ENCODE measurements at places on chromosomes 4 and X. TPM values are rescaled to one million over a fixed set of nuclear protein-coding genes. Genes with fewer than 3 reads are reported as not detected.

GRCh38 chr4:153207567-153207966 lies 3.3 kb downstream of the TRIM2 start:
- DNase-seq: peak; percentile 43
- peaks cover 30% of the 10 kb centered on the region for H3K27me3 ChIP-seq
- no peak overlapping the region for H3K27ac ChIP-seq
- H3K4me1 ChIP-seq: peaks cover 5% of the 10 kb centered on the region

- no peaks in the 10 kb centered on the region for H3K27me3 ChIP-seq
- H3K4me3 ChIP-seq: no peak overlapping the region
- no peaks in the 10 kb centered on the region for H3K4me1 ChIP-seq
- H3K27ac ChIP-seq: no peak overlapping the region
These were observed 311.7 kb downstream of the FBXW7 start for GRCh38 chr4:152224223-152224622.

- H3K36me3 ChIP-seq: no peaks in the 10 kb centered on the region
- no peaks in the 10 kb centered on the region for H3K27me3 ChIP-seq
- H3K27ac ChIP-seq: no peak overlapping the region
- no peak overlapping the region for H3K4me3 ChIP-seq
- peaks cover 11% of the 10 kb centered on the region for H3K4me1 ChIP-seq
These were observed 25.5 kb downstream of the IRF2 start for GRCh38 chr4:184448821-184449220.

- no peak for DNase-seq
- no peaks in the 10 kb centered on the region for H3K36me3 ChIP-seq
- H3K4me1 ChIP-seq: peaks cover 3% of the 10 kb centered on the region
These were observed 5.5 kb upstream of the KLHL8 start for GRCh38 chr4:87225936-87226335.

DNA sequence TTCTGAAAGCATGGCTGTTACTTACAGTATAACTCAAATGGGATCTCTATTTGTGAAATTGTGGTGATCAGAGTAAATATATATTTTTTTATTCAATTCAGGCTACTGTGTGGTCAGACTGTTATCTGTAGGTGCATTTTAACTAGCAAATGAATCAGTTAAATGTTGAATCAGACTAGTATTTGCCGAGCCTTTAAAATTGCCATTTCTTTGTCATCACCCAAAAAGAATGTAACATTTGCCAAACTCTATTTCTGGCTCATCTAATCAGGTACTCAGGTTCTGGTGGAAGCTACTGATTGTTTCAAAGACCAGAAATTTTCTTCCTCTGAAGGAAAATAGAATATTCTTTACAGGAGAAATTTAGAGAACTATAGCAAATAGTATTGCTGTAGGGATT lies 1.8 kb upstream of the NAA15 start:
- H3K36me3 ChIP-seq: peaks cover 19% of the 10 kb centered on the region
- H3K4me3 ChIP-seq: peak overlapping the region; percentile 99
- peaks cover 14% of the 10 kb centered on the region for H3K4me1 ChIP-seq
- peak overlapping the region; percentile 98 for H3K27ac ChIP-seq

DNA sequence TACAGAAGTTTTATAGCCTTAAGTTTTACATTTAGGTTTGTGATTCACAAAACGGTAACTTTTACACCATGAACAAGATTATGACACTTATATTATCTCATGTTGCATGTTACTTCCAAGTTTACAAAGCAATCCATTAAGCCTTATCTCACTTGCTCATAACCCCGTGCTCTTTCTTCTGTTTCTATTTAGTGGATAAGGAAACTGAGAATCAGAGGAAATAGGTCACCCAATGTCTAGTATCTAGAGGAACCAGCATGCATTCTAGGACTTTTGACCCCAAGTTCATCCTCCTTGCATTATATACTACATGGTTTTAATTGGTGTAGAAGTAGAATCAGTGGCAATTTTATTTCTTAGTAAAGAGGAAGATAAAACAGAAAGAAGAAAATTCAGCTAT lies 67.0 kb upstream of the ANXA3 start:
- no peaks in the 10 kb centered on the region for H3K4me1 ChIP-seq
- H3K27ac ChIP-seq: no peak overlapping the region
- no peak overlapping the region for H3K4me3 ChIP-seq
- peak; percentile 33 for DNase-seq

DNA sequence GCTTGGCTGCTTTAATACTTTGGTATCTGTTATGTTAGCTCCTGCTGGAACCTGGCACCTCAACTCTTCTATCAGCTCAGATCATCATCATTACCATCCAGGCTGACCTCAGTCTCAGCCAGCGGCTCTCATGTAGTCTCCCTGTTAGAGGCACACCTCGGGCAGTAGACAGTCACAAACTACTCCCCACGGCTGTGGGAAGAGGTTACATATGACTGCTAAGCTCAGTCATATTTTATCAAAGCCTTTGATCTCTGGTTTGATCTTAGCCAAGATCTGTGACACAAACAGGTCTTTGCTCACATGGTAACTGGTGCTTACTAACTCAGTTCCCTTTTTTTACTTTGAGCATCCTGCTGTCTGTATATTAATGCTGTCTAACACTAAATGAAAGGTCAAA lies 384.9 kb downstream of the CENPC start:
- no peak for DNase-seq
- H3K27ac ChIP-seq: no peak overlapping the region
- H3K27me3 ChIP-seq: no peaks in the 10 kb centered on the region
- H3K36me3 ChIP-seq: no peaks in the 10 kb centered on the region
- no peaks in the 10 kb centered on the region for H3K4me1 ChIP-seq

DNA sequence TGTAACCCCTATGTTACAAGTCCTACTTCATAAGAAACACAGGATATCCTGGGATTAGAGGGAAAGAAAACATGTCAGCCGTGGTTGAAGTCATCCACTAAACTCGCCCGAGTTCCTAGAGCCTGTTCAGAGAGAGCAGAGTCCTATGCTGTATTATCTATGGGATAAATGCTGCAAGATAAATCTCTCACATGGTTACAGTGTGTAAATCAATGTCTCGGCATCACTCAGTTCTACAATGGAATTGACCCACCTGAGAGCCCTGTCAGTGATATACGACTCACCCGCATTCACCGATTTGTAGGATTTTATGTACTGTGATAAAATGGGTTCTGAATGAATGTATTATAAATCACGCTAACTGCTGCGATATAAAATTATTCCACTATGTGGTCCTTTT lies 127.8 kb upstream of the ANXA3 start:
- H3K4me1 ChIP-seq: no peaks in the 10 kb centered on the region
- peaks cover under 1% of the 10 kb centered on the region for H3K27me3 ChIP-seq
- no peak for DNase-seq
- H3K4me3 ChIP-seq: no peak overlapping the region

- DNase-seq: no peak
- H3K27ac ChIP-seq: no peak overlapping the region
- no peaks in the 10 kb centered on the region for H3K4me1 ChIP-seq
- peaks cover 6% of the 10 kb centered on the region for H3K27me3 ChIP-seq
- H3K36me3 ChIP-seq: no peaks in the 10 kb centered on the region
These were observed 85.2 kb downstream of the ACOX3 start for GRCh38 chr4:8355306-8355705.

DNA sequence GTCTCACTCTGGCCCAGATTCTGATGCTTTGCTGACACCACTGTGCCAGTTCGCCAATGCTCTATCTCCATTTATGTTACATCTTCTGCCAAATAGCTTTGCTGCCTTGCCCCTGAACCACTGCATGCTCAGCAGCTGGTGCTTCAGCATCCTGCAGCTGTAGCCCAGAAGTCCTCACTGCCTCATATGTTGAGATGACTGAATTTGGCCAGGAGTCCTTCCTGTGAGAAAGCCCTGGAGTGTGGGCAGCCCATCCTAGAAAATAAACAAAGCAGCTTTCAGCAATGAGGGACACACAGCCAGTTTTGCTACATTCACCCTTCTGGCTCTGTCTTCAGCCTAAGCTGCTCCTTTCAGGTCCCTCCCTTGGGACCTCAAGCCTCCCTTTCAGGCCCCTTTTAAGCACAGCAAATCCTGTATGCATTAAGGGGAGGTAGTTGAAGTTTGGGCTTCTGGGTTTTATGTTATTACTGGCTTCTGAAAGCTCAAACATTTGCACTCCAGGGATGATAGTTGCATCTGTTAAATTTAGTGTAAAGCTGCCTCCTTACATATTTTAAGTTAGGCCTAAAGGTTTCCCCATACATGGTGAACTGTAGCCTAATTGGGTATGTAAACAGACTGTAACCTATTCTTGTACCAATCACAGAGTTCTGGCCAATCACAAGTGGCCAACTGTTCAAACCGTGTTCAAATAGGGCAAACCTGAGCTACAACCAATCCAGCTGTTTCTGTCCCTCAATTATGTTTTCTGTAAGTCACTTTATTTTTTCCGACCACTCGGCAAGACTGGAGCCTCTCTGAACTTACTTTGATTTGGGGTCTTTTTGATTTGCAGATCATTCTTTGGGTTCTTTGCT lies 2.1 kb upstream of the TMEM165 start:
- DNase-seq: no peak
- H3K4me3 ChIP-seq: no peak overlapping the region
- peaks cover 18% of the 10 kb centered on the region for H3K36me3 ChIP-seq
- peaks cover 31% of the 10 kb centered on the region for H3K4me1 ChIP-seq
- H3K27me3 ChIP-seq: no peaks in the 10 kb centered on the region

DNA sequence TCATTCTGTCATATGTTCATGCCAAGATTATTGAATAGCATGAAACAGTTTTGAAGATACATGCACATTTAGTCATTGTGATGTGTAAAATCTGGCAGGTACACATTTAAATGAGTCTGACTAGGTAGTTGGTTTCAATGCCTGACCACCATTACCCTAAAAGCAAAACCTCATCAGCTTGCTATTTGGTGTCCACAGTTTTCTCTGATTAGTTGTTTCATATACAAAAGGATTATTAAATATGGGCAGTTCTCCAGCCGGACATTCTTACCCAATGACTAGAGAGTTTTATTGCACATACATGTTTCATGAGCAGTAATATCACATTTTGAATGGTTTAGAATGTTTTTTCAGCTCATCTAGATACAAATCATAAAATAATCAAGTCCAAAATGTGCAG lies 23.7 kb downstream of the DCHS2 start:
- no peaks in the 10 kb centered on the region for H3K27me3 ChIP-seq
- no peaks in the 10 kb centered on the region for H3K4me1 ChIP-seq
- no peak overlapping the region for H3K4me3 ChIP-seq

DNA sequence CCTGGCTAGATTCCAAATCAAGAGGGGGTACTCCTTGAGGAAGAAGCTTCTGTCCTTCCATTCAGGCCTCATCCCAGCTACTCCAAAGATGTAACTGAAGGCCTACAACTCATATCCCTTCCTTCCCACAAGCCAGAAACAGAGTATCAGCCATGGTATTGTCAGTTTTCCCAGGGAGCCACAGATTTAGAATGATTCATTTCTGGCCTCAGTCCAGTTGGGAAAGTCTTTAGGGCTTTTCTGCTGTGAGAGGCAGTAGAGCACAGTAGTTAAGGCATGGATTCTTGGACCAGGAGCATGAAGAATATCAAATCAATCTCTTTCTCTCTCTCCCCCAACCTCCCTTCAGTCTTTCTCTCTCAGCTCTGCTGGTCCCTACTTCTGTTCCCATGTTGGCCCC lies 505.0 kb downstream of the BCOR start:
- H3K27ac ChIP-seq: no peak overlapping the region
- H3K36me3 ChIP-seq: no peaks in the 10 kb centered on the region
- H3K4me3 ChIP-seq: no peak overlapping the region

DNA sequence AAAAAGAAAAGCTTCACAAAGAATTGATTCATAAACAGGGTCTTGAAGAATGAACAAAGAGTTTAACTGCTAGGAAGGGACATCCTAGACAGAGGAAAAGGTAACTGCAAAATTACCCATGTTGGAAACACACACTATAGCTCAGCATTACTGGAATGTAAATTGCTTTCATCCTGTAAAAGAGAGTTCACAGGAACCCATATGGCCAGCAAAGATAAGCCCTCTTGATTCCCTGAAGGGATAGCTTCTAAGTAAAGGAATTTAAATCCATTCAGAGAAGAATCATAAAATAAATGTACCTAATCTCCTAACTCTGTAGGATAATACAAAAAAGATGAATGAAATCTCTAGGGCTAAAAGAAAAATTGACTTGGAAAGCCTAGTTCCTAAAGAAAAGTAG lies 107.1 kb upstream of the INTU start:
- no peaks in the 10 kb centered on the region for H3K27me3 ChIP-seq
- no peak overlapping the region for H3K27ac ChIP-seq
- peak; percentile 43 for DNase-seq
- H3K4me3 ChIP-seq: no peak overlapping the region
- peaks cover 4% of the 10 kb centered on the region for H3K4me1 ChIP-seq

DNA sequence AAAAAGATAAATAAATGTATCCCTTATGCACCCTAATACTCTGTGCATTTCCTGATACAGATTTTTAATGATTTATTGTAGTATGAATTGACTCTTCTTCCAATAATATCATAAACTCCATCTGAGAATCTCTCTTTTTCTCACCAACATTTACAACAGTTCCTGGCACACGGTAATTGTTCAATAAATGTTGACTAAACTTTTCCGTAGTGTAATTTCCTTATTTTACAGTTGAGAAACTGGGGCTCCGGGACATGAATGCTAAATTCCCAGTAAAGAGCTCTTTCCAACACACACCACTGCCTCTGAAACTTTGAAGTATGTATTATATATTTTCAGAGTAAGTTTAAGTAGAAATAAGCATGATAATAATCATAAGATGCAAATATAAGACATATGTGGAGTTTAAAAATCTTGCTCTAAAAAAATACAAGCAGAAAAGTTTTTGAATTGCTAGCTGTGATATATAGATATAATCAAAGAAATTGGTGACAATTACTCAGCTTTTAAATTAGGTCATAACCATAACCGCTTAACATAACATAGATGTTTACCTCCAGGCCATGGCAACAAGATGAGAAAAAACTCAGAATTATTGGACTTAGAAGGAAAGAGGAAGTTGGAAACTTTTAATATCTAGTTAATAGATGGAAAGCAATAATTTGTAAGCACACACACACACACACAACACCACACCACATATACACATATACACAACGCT lies 28.2 kb upstream of the ANTXR2 start:
- peaks cover 16% of the 10 kb centered on the region for H3K4me1 ChIP-seq
- no peak for DNase-seq
- H3K4me3 ChIP-seq: no peak overlapping the region
- H3K27ac ChIP-seq: no peak overlapping the region
- no peaks in the 10 kb centered on the region for H3K27me3 ChIP-seq

DNA sequence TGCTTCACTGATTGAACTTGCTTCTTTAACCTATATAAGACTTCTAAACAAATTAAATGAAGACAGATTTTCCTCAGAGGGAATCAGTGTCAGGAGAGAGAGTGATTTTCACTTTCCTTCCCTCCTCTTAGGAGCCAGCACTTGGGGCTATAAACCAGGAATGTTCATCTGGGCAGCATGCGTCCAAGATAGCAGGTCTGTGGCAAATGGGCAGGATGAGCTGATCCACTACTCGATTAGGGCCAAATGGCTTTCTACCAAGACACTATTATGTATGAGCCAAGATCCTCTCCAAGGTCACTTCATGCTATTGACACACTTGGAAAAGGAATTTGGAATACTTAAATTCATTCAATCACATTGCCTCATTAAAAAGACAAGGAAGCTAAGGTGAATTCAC lies 203.9 kb upstream of the GRID2 start:
- no peak overlapping the region for H3K4me3 ChIP-seq
- DNase-seq: no peak
- H3K27ac ChIP-seq: no peak overlapping the region
- H3K4me1 ChIP-seq: no peaks in the 10 kb centered on the region
- no peaks in the 10 kb centered on the region for H3K27me3 ChIP-seq

AWAT2 gene
- not detected for total RNA-seq

MFSD8 gene
- 17.8 TPM for total RNA-seq

TMEM156 gene
- 3.7 TPM for total RNA-seq

KLHL2 gene
- 5.5 TPM for total RNA-seq

TASL gene
- not detected for total RNA-seq

ARHGAP6 gene
- total RNA-seq: 55.0 TPM

VCX2 gene
- total RNA-seq: not detected

UTP3 gene
- total RNA-seq: 38.8 TPM

GAR1 gene
- 78.7 TPM for total RNA-seq

UCP1 gene
- total RNA-seq: not detected

STK32B gene
- total RNA-seq: 0.18 TPM

HOPX gene
- 0.24 TPM for total RNA-seq
